ENCODE measurements at places on chromosomes 13 and 19. TPM values are rescaled to one million over a fixed set of nuclear protein-coding genes. Genes with fewer than 3 reads are reported as not detected.

MLNR gene
- polyA plus RNA-seq: not detected

TICAM1 gene
- polyA plus RNA-seq: 4.9 TPM

LENG8 gene
- 30.9 TPM for polyA plus RNA-seq

NLRP4 gene
- not detected for polyA plus RNA-seq

CGB2 gene
- not detected for polyA plus RNA-seq

TJP3 gene
- polyA plus RNA-seq: 3.8 TPM

CBLC gene
- 3.5 TPM for polyA plus RNA-seq

SIX5 gene
- polyA plus RNA-seq: 4.5 TPM

ZIC5 gene
- polyA plus RNA-seq: 49.1 TPM

MAB21L1 gene
- polyA plus RNA-seq: 0.20 TPM

GRK1 gene
- 2.5 TPM for polyA plus RNA-seq

KLK15 gene
- polyA plus RNA-seq: not detected

GFY gene
- polyA plus RNA-seq: 0.97 TPM

DACT3 gene
- polyA plus RNA-seq: 27.4 TPM

RHPN2 gene
- 94.0 TPM for polyA plus RNA-seq

BRME1 gene
- 19.0 TPM for polyA plus RNA-seq

SIAH3 gene
- polyA plus RNA-seq: 0.39 TPM

GSK3A gene
- 159 TPM for polyA plus RNA-seq

FFAR2 gene
- polyA plus RNA-seq: 0.15 TPM

ZNF534 gene
- polyA plus RNA-seq: 0.27 TPM

EXOC3L2 gene
- 1.4 TPM for polyA plus RNA-seq

CBY2 gene
- 2.2 TPM for polyA plus RNA-seq

Data from brain (organoid and tissue), 16 donors.